ENCODE measurements at places on chromosomes 1 and 21.

- no peak for DNase-seq
Measured at GRCh38 chr1:24803220-24803619, 58.0 kb downstream of the CLIC4 start.

DNA sequence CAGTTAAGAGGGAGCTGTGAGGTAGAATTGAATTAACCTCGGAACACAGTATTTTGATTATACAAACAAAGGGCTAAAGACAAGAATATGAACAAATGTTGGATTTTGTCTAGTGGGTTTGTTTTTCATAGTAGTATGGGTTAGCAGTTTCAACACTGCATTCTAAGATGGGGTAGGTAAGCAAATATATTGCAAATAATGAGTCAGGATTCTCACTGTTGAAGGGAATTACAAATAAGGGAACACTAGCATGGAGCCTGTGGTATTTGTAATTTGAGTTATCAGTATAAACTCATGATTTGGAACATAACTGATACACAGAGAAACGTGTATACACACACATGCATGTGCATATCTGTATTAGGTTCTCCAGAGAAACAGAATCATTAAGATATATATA lies 44.5 kb downstream of the CD55 start:
- no peak for DNase-seq

- no peak for DNase-seq
Measured at GRCh38 chr1:15758343-15758931, at the start of gene FBLIM1. TSS of gene FBLIM1 (plus strand) at chr1:15758795. CDS start at chr1:15764984, 6,189 bp downstream.

DNA sequence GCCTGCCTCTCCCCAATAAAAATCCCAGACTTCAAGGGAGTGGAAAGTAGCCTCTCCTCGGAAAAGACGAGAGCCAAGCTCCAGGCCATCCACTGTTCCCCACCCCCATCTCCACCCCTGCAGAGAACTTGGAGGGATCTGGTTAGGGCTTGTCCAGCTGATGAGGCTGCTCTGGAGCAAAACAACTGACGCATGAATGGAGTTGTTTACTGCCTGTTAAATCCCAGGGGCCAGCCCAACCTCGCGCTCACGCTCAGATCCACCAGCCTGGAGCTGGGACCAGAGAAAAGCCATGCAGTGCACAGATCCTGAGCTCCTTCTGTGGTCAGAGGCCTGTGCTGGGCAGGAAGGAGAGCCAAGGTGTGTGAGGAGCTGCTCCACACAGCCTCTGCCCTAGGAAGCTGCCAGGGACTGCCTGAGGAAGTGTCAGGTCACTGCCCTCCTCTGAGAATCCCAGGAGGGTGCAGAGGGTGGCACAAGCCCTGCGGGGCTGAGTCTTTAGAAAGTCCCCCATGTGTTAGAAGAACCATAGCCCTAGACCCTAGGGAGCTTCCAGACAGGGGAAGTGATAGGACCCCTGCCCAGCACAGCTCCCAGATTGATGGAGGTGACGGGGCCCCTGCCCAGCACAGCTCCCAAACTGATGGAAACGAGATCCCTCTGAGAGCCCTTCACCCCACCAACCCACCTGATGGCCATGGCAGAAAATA lies 109.0 kb upstream of the IPO9 start:
- DNase-seq, result no peak

- DNase-seq, result no peak
Measured at GRCh38 chr1:10080523-10080922, 47.8 kb downstream of the UBE4B start.

- DNase-seq, result no peak
Measured at GRCh38 chr21:35779167-35779566, 281.2 kb downstream of the SETD4 start.

- no peak for DNase-seq
Measured at GRCh38 chr1:90488451-90488850, 228.7 kb downstream of the BARHL2 start.

DNA sequence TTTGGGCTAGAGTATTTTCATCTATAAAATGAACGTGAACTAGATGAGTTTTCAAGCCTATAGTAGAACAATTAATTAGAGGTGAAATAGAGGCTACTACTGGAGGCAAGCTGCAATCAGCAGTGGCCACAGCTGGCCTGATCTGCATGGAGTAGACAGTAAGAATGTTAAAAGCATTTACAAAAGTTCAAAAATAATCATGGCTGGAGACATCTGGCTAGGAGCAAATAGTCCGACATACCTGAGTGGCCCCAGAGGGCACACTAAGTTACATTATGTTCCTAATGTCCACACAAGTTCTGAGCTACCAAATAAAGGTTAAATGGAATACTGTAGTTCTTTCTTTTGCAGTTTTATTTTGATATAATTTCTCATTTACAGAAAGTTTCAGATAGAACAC lies 28.0 kb downstream of the MPZL1 start:
- DNase-seq, result no peak

DNA sequence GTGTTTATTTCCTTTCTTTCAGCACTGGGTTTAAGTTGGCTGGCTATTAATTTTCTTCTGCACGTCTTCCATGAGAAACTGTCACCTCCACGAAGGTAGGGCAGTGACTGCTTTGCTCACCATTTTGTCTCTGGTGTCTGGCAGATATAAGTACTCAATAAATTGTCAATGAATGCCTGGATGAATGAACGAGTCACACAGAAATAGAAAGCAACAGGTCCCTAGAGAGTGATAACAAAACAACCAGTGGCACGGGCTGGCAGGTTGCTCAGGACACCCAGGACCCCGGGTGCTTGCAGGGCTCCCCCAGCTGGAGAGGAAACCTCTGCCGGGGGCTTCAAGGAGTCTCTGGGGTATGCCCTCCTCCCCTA lies 3.2 kb upstream of the MYOC start:
- DNase-seq, result no peak

GRCh38 chr1:63668298-63668697 lies 75.1 kb downstream of the PGM1 start:
- DNase-seq, result no peak

- no peak for DNase-seq
Measured at GRCh38 chr1:155272466-155273342, 600 bp downstream of the CLK2 start.

DNA sequence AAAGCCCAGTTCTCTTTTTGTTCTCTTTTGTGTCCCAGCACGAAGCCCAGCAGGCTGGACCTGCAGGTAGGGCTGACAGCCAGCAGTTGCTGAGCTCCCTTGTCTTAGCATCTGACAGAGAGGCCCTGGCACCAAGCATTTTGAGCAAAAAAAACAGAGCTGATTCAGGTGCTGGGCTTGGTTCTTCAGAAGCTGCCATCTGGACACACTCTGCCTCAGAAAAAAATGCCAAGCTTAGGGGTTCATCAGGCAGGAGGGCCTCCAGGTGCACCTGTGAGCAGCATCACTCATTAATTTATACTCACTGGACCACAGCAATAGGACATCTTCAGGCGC lies 167.1 kb upstream of the PLD5 start:
- no peak for DNase-seq

- no peak for DNase-seq
Measured at GRCh38 chr1:89989799-89990198, 5.1 kb upstream of the ZNF326 start.

DNA sequence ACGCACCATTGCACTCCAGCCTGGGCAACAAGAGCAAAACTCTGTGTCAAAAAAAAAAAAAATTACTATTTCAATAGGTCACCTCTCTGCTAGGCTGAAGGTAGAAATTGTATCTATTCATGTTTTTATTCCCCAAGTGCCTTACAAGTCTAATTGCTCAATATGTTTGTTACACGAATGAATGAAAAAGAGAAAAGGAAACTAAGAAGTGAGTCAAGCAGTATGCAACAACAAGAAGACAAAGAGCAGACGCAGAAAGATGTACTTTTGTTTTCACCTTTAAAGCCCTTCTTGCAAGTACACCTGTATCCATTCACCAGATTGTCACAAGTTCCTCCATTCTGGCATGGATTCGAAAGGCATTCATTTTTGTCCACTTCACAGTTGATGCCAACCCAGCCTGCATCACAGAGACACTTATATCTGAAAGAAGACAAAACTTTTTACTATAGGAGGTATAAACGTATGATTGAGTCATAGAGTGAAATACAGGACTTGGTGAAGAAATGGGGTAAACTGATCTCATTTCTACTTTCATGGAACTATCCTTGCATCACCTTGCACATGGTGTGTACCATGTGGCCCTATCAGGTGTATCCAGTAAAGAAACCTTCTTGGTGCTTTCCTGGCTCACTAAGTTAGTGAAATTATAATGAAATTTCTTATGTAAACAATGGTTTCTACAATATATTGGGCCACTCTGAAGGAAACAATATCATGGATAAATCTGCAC lies 57.1 kb upstream of the ADAM30 start:
- DNase-seq, result no peak

DNA sequence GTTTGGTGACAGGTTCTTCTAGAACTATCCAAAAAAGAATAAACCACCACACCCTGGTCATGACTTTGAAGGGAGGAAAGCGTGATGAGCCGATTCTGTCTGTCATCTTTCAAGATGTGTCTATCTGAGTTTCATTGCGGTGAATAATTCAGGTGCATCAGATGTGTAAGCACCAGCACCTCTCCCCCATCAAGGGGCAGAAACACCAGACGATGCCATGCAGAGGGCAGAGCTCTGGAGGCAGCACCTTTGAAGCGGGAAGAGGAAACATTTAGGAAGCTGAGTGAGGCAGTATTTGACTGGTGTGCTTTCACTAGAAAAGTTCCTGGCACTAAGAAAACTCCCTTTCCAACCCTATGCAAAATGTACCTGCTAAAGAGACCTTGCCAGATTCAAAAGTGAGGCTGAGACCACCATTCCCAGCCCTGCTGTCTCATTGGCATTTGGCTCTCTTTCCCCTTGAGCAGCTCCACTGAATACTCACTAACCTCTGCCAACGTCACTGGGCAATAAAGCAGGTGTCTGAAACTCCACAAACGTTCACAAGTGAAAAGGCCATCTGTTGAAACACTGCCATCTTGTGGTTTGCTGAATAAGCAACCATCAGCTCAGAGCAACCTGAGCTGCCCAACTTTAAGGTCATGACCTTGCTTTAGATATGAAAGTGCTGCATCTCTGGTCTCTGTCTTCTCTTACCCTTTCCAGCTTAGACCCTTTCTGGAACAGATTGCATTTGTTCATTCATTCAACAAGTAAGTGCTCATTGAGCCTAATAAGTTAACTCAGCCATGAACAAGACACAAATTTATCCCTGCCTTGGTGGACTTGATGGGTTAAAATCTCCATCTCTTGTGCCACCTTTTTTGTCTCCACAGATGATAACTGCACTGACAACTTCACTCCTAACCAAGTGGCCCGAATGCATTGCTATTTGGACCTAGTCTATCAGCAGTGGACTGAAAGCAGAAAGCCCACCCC lies 228.6 kb downstream of the PAPPA2 start:
- DNase-seq, result no peak

- no peak for DNase-seq
Measured at GRCh38 chr1:207316622-207317391, 4.7 kb upstream of the CD55 start.

- no peak for DNase-seq
Measured at GRCh38 chr1:197994907-197995407, 77.8 kb downstream of the LHX9 start.

DNA sequence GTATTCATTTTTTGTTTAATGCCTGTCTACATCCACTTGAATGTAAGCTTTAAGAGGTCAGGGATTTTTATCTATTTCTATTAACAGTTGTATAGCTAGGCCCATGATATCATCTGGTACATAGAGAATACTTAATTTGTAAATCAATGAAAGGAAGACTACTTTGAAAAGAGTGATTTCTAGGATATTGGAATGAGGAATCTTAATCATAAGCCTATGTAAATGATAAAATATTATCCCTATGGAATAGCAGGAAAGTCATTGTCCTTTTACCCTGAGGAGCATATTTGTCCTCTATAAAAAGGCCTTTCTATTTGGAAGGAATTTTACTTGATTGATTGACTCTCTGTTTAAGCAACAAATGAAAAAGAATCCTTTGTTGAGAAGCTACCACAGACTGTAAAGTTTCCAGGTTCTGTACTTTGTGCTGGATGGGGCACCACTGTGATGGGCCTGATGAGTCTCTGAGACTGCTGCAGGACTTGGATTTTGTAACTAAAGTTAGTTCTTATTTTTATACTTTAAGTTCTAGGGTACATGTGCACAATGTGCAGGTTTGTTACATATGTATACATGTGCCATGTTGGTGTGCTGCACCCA lies 53.8 kb downstream of the MAST2 start:
- no peak for DNase-seq

- no peak for DNase-seq
Measured at GRCh38 chr1:205706601-205707502, 26.5 kb upstream of the SLC45A3 start.

DNA sequence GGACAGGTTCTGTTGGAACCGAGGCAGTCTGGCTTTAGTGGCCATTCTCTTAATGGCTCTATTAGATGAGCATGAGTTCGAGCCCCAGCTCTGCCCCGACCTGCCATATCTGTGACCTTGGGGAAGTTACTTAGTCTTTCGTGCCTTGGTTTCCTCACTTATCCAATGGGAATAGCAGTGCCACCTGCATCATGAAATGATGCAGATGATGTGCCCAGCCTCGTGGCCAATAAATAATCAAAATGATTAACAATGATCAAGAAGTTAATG lies 30.6 kb downstream of the CAMK1G start:
- no peak for DNase-seq

GRCh38 chr1:36658838-36659237 lies 176.1 kb upstream of the CSF3R start:
- no peak for DNase-seq

- DNase-seq, result no peak
Measured at GRCh38 chr1:58211869-58212268, 334.7 kb downstream of the OMA1 start.

DNA sequence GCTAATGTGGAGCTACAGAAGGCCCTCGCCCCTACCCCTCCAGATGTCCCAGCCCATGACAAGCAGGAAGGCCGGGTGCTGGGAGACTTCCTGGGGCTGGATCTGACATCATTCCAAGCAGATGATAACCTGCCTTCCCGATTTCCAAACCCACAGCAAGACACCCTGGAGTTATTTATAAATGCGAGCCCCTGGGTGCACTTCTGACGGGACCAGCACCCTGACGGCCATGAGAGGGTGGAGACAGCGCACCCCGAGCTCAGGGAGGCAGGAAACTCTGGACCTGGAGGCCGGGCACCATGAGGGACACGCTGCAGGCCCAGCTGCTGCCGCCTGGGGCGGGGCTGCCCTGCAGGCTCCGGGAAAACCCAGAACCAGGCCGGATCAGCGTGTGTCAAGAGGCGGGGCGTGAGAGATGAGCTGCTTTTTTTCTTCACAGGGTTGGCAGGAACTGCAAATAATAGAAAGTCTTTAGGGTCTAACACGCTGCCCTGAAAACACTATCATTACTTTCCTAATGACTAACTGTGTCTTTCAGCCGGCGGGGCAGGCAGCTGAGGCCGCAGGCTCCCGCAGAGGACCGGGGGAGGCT lies 2.5 kb upstream of the PCBP3 start:
- DNase-seq, result no peak

DNA sequence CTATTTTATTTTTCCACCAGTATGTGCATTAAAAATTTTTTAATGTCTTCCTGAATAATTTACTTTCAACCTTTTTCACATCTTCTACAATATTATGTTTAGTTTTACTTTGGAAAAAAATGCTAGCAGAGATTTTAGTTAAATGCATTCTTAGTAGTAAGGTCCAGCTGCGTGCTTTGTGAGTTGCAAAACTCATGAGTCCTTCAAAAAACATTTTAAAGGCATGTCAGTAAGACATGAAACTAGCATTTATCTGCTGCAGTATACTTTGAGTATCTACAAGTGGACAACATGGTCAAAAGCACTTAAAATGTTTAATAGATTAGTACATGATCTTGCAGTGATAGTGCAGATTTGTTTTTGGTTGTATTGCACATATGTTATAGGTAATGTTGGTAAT lies 139.0 kb downstream of the HS2ST1 start:
- no peak for DNase-seq

Measured in stimulated activated CD8-positive, alpha-beta memory T cell treated with anti-CD3 and anti-CD28 coated beads, Interleukin-4, amount 100 ng/mL, for 1 hour (primary cell).